ENCODE measurements at places on chromosomes 12 and 14.

- DNase-seq: peak; percentile 65
These were observed at the start of gene TAMALIN for GRCh38 chr12:52006726-52007157. TSS of gene TAMALIN (plus strand) at chr12:52006946. CDS start at chr12:52007020, 74 bp downstream.

GRCh38 chr12:21073129-21073528 lies 57.9 kb upstream of the SLCO1B1 start:
- DNase-seq: no peak

DNA sequence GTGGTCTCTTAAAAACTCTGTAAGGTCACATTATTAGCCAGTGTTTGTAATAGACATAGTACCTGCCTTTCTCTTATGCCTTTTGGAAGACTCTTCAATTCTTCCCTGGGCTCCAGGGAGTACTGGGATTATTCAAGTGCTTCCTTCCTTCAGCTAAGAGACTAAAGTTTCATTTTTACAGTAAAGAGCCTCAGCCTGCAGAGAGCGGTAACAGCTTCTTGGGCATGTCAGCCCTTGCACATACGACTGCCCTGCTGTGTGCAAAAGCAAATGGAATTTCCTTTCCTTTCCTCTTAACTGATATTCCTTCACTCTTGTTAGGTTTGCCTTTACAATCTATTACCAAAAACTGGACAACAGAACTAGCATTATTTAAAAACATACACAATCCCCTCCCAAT lies 32.9 kb upstream of the AMIGO2 start:
- DNase-seq: no peak

DNA sequence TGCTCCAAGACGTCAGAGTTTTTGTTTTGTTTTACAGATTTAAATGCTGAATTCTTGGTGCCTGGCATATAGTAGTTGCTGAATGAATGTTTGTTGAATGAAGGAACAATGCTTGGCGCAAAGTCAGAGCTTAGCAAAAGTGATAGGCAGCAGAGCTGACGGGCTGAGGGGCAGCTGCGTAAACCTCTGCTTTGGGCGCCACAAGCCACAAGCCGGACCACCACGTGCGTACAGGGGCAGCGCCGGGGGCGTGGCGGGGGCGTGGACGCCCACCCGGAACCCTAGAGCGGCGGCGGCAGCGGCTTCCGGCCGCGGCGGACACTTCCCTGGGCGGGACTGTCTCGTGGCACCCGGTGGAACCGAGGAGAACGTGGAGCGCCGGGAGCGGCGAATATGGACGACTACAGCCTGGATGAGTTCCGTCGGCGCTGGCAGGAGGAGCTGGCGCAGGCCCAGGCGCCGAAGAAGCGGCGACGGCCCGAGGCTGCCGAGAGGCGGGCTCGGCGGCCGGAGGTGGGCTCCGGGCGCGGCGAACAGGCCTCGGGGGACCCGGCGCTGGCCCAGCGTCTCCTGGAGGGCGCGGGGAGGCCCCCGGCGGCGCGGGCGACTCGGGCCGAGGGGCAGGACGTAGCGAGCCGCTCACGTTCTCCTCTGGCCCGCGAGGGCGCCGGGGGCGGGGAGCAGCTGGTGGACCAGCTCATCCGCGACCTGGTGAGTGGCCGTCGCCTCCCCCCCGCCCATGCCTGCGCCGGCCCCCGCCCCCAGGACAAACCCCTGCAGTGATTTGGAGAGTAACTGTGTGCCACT lies at the start of gene FBXW8:
FBXW8 (plus strand) TSS at position 306 of the 807 bp plus-strand sequence; CDS start at position 394, 88 bp downstream.
- peak; percentile 61 for DNase-seq
